ENCODE measurements at places on chromosomes 6 and 20.

DNA sequence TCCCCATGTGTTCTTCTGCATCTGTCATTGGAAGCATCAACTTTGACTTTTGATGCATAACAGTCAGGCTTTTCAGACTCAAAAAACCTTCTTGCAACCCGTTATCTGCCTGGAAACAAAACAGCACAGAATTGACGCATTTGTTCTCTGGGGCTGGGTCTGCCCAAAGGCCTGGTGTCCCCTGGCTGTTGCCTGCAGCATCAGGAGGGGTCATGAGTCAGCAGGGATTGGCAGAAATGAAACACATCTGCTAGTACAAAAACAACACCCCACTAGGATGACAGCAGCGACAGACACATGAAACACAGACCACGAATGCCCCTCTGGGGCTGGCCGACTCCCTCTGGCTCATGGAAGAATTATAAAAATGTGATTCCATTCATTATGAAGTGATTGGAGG is 157.6 kb upstream of the INSM1 start:
- no peak for DNase-seq

DNA sequence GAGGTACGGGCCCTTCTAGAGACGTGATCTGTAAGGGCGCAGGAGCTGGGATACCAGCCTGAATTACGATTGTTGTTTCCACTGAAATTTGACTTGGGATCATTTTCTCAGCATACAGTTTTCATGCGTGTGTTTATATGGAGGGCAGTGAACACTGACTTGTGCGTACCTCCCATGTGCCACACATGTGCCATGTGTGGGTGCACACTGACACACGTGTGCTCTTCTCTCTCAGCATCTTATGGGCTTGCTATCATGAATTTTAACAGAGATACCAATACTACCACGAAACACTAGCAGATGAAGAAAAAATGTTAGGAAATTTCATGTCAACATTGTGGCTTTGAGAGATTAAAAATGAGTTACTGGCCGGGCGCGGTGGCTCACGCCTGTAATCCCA is 39.1 kb downstream of the L3MBTL3 start:
- no peak for DNase-seq

DNA sequence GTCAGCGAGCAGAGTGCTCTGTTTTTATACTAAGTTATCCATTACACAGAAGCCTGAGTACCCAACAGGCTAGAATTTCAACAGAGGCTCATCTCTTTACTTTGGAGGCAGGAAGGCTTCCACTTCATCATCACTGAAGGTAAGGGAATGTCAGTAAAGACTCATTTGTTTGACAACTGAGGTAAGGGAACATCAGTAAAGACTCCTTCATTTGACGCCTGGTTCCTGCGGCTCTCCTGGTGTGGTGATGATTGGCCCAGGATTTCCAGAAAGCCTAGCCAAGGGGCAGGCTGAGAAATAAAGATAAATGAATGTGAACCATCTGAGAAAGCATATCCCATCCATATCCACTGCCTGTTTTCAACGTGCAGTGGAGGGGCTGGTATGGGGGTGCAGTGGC is 244.6 kb upstream of the ECI2 start:
- DNase-seq: no peak

DNA sequence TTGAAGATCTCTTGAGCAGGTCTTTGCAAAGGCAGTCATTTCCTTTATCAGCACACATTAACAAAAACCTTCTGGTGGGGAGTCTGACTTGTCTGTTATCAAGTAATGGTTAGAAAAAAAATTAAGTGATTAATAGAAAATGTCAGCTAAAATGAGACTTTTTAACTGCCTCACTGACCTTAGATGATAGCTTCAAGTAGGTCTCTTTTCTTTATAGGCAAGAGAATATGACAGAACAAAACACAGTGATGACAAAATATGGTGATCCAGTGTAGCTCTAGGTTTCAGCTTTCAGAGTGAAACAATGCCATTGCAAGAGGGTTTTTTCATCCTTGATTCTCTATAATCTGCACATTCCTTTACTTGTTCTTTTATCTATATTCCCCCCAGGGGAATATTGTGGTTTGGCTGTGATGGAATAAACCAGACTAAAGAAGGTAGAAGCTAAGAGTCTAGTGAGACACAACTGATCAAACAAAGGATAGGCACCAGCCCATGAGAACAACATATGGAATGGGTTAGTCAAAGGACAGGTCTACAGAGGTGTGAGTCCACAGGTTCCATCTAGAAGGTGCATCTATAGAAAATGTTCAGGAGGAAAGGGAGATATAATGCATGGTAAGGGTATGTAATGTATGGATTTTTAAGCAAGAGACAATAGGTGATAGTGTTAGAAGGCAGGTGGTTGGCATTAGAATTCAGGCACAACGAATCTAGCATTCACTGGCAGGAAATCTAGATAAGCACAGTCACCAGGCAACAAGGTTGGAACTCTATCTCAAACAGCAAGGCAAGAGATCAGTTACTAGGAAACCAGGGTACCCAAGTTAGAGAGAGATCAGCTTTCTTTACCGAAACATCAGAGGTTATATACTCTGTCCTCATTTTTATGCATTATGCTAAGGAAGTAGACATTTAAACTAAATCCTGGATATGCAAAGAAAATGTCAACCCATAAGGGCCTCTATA is 228.9 kb upstream of the SMLR1 start:
- DNase-seq: no peak

DNA sequence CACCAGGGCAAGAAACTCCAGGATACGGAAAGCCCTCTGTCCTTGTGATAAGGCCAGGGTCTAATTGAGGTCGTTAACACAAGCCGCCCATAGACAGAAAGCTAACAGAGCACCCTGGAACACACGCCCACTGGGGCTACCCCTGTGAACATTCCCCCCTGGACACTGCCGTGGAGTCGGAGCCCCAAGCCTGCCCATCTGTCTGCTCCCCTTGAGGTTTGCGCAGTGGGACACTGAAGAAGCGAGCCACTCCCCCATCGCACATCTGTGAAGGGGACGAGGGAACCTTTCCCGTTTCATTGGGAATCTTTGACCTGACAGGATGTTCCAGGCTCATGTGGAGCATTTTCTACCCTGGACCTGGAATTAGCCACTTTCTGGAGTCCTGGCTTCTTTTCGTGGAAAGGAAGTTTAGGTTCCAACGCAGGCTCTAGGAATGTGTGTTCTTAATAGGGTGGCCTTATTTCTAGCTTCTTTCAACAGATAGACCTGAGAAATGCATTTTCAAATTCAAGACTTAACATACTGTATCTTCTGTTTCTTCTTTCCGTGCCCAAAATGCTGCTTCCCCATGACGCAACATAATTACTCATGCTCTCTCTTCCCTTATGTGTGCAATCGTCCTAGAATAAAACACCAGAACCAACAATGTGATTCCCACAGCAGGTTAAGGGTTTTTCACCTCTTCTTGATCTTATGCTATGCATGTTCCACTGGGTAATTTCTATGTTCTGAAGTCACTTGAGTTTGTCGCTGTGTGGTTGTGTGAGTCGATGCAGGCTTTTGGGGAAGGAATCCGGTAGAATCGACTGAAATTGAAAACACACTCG is 161.1 kb downstream of the ERMARD start:
- DNase-seq: no peak

Data from forelimb muscle (tissue), 1 donor.